ENCODE measurements at places on chromosomes 7 and 10.

DNA sequence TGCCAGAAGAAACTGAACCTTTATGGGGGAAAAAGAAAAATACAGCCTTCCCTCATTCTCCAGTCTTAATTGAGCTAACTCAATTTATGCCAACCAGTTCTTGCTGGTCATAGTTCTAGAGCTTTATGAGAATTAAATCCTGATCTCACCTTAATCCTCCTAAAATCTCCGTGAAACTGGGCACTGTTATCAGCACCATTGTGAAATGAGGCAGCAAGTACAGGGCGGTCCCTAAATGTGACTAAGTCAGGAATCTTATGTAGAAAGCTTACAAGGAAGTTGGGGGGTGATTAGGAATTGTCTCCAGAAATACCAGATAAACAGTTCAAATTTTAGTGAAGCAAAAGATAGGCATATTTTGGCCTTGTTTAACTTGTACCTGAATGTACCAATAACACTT is 10.7 kb upstream of the INSYN2A start:
- no peak for DNase-seq

DNA sequence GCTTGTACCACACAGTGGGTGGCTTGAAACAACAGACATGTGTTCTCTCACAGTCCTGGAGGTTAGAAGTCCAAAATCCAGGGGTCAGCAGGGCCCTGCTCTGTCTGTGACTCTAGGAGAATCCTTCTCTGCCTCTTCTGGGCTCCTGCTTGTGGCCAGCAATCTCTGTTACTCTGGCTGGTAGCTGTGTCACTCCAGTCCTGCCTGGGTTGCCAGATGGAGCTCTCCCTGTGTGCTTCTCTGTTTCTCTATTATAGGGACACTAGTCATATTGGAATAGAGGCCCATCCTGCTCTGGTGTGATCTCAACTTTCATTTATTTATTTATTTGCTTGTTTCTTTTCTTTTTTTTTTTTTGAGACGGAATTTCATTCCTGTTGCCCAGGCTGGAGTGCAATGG is 276.6 kb upstream of the GALNT17 start:
- DNase-seq: no peak

- DNase-seq: no peak
These were observed 20.5 kb downstream of the MMRN2 start for GRCh38 chr10:86936661-86937501.

DNA sequence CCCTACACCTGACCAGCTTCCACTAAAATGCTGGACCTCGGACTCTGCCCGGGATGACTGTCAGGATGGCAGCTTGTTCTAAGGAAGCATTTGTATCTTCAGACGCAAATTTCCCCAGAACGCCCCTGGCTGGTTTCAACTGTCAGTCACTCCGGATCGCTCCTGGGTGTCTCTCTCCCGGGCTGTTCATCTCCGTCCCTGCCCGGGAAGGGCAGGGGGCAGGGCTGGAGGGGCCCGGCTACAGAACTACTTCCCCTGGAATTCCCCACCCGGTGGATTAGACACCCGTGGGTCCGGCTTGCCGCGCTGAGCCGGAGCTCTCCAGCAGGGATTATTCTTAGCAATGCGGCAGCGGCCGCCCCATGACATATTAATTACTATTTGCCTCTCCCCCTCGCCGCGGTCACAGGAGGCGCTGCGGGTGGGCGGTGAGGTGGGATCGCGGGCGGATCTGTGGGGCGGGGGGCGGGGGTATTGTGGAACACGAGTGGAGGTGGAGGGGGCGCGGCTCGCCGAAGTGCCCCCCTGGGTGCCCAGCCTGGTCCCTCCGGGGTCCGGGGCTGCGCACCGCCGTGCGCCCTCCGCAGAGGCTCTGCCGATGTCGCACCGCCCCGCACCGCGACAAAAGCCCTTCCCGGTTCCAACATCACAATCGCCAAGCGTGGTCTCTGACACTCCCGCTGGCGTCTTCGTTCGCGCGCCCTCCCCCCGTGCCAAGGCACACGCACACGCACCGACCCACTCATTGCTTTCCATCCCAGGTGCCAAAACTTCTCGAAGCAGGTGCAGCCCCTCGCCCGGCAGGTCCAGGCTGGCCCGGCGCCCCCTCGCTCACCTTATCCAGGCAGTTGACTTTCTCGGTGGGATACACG is 276.1 kb upstream of the NEBL start:
- DNase-seq: no peak

DNA sequence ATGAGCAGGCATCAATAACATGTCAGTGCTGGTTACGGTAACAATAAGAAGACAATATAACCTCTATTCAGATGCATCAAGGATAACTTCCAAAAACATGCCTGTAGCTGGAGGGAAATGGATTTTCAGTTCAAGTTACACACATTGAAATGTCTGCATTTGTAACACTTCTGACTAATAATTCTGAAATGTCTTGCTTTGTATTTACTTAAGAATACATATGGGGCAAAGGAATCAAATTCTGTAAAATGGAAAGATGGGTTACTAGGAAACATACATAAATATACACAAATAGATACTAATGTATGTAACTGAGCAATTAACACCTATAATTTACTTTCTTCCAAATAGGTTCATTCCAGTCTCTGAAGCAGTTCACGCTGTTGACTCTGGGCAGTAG is 18.6 kb upstream of the MTPN start:
- no peak for DNase-seq

GRCh38 chr7:78323118-78323517 is 524.5 kb downstream of the PHTF2 start:
- no peak for DNase-seq

- DNase-seq: no peak
These were observed 166.0 kb upstream of the TCF7L2 start for GRCh38 chr10:112784022-112784461.

GRCh38 chr7:91082038-91082437 is 182.2 kb upstream of the FZD1 start:
- DNase-seq: no peak

Measured in stimulated activated CD4-positive, alpha-beta T cell treated with anti-CD3 and anti-CD28 coated beads, Interleukin-2, amount 100 ng/mL, for 48 hours (primary cell).